GM12865 (cell line): ENCODE measurements at places on chromosomes 7 and 10.
A peak's percentile ranks its signal among the peaks of the same experiment; 100 is the strongest.

GRCh38 chr10:22325272-22326144, 4.6 kb downstream of the BMI1 start:
- DNase-seq, result peak; percentile 81

- no peak for DNase-seq
These were observed 20.3 kb downstream of the UROS start for GRCh38 chr10:125802739-125803138.

DNA sequence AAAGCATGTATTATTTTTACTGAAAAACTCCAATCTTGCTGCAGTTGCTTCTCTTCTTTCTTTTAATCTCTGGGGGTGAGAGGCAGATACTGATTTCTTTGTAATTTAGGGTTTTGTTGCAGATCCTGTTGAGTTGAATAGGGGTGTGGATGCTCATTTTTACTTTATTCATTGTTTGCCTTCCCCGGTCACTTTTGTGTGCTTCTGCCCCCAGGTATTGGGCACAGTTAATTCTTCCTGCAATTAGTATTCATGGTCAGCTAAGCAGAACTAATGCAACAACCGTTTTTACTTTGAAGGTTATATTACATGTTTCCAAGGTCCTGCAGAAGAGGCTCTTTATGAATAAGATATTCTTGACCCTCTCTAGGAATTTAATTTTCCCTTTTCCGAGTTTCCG, 96.4 kb downstream of the BUB3 start:
- no peak for DNase-seq

GRCh38 chr10:96082748-96083147, 39.4 kb downstream of the CCNJ start:
- DNase-seq, result no peak

DNA sequence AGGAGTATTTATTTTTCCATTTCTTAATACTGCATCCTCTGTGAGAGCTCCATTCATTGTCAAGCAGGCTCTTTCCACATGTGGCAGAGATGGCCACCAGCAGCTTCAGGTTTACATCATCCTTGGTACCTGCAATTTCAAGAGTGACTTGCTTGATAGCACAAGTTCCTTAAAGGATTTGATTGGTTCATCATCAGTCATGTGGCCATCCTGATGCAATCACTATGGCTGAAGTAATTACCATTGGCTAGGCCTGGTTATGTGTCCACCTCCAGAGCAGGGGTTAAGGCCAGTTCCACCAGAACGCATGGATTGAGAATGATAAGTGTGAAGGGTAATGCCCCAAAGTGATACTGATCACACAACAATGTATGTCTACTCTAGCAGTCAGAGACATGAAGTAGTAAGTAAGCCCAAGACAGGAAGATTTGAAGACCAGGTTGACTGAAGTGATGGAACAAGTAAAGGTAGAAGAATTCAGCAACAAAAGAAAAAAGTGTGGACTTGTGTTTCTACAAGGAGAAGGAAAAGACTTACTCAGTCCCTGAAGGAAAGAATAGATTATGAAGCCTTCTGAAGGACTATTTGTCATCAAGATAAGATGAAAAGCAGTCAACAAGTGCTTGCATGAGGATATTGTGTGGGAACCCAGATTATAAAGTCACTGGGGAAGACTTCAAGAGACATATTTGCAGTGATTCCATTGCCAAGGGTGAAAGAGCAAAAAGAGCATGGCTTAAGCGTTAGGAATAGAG, 26.4 kb upstream of the PRKAR2B start:
- no peak for DNase-seq

DNA sequence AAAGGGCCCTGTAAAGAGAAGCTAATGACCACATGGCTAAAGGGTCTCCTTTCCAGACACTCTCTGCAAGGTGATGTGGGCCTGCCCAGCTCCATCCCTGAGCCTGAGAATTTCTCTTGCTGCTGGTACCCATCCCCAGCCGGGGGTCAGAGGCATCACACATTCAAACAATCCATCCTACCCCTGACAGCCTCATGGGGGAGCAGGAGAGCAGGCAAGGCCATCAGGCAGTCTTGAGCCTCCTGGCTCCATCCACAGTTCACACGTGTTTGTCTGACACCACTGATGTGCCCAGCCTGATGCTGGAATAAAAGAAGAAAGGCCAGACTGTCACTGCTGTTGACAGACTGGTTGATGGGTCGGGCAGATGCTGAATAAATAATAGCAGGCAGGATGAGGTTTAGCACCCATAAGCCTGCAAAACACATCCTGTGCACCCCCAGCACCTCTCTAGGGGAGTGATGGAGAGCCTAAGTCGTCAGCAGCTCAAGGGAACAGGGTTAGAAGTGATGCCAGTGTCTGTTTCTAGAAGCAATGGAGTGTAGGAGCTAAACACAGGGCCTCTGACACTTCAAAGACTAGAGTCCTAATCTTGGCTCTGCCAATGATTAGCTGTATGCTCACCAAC, 43.5 kb downstream of the TLL2 start:
- peak; percentile 59 for DNase-seq

- DNase-seq, result no peak
These were observed 41.5 kb downstream of the PITRM1 start for GRCh38 chr10:3131098-3131497.

DNA sequence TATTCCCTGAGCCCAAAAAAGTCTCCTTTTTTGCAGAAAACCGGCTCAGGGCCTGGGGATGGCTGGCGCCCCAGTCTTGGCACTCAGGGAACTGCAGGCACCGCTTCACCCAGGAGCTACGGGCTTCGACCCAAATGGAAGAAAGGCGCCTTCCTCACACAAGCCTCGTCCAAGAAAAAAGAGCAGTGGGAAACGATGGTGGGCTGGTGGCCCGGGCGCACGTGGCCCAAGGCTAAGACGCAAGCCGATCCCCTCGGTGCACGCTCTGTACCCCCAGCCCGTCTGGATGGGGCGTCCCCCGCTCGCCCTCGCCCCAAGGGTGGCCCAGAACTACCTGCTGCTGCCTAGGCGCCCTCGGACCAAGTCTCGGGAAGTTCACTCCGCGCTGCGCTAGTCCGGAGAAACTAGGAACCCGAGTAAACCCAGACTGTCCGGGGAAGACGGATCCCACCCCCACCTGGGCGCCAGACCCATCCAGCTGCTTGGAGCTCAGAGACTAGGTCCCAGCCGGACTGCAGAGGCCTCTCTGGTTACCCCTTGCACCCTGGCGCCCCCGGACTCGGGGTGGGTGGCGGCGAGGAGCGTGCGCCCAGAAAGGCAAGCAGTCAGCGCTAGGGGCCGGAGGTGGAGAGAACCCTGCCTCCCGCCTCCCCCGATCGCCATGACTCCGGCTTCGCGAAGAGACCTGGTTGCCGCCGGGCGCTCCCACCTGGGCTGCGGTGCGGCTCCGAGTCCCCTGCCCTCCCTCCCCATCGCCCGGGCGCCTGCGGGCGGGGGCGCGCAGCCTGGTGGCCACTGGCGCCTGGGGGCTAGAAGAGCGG, 76.4 kb downstream of the CALN1 start:
- DNase-seq, result no peak

DNA sequence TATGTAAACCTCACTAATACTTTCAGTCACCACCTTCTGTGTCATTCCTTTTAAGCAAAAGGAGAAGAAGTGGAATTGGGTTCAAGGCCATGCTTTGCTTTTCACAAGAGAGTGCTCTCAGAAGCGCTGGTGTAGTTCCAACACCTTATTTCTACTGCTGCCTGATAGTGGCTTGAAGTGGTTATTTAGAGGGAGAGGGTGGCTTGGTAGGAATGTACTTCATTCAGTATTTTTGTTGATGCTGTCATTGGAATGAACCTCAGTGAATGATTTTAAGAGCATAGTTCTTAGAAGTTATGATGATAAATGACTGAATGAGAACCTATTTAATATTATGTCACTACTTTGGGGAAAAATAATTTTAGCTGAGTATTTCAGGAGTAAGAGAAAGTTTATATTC, 396.7 kb downstream of the EXOC4 start:
- DNase-seq, result no peak

DNA sequence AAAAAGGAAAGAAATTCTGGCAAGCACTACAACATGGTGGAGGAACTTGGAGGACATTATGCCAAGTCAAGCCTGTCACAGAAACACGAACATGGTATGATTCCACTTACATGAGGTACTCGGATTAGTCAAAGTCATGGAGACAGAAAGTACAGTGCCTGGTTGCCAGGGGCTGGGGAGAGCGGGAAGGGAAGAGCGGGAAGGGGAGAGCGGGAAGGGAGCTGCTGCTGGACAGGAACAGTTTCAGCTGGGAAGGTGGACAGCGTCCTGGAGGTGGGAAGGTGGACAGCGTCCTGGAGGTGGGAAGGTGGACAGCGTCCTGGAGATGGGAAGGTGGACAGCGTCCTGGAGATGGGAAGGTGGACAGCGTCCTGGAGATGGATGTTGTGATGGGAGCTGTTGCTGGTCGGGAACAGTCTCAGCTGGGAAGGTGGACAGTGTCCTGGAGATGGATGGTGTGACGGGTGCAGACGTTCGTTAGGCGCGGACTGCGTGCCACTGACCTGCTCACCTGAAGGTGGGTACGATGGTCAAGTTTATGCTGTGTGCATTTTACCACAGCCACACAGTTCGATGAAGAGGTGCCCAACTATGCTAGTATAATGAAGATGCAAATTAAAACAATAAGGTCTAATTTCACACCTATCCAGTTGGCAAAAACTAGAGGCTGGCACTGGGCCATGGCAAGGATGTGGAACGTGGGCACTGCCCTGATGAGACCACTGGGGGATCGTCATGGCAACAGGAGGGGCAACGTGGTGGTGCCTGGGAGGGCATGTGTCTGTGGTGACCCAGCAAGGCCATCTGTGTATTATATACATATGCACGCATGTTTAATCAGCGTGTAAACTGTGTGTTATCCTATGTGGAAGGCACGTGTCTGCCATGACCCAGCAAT, 103.8 kb downstream of the NKX6-2 start:
- no peak for DNase-seq

DNA sequence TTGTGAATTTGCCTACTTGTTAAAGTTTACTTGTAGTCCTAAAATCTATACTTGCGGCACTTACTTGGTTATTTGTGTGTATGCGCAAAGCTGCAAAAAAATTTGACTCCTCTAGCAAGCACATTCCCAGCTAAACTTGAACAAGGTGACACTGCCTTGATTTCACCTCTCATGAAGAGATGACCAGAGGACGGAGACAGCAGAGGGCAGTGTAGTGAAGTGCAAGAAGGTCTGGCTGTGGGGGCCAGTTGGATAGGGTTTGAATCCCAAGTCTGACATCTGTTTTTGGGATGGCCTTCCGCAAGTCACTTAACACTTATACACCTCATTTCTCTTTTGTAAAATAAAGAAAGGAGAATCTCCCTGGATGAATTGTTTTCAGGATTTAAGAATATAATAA, 15.7 kb downstream of the SLK start:
- peak; percentile 15 for DNase-seq

- no peak for DNase-seq
These were observed 68.9 kb downstream of the PFKFB3 start for GRCh38 chr10:6271663-6272062.

DNA sequence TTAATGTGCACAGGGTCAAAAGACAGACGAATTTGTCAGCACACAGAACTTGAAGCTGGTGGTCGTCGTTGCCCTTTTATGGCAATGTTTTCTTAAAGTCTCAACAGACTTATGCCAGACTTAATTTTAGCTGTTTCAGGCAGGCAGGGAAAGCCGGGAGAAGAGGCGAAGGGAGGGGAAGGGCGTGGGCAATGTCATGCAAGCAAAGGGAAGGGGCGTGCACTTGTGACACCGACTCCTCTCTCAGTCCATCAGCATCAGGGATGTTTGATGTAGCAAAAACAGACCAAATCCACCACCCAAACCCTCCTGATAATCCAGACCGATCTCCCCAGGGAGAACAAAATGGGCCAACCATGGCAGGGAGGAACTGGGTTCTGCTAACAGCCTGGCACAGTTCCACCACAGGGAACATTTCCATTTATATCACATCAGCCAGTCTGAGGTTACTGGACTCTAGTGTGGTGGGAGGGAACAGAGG, 118.1 kb upstream of the RHEB start:
- DNase-seq, result no peak

DNA sequence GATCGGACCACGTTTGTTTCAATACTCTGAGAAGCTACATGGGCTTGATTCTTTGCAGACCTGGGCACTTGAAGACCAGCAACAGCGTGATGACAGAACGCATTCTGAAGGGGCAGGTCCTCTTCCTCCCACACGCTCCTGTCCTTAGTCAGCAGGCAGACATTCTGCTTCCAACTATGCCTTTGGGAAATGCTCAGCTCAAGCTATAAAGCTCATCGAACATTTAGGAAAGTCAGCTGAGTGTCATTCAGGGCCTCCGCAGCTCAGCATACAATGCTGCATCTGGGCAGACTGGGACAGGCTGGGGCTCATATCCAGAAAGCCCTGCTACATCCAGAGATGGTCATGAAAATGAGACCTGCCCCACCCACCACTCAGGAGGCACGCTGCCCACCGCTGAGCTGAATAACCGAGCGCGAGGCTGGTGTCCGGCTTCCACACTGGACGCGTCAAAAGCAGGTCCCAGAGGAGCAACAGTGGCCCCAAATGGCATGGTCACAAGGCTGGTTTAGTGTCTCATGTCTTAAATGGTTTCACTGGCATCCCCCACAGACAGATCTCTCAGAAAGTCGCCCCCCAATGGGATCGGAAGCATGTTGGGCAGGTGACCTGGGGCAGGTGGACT, 274.0 kb downstream of the DNAJB6 start:
- no peak for DNase-seq
